HS-27A (cell line): ENCODE measurements at places on chromosomes 12 and 14.
A peak's percentile ranks its signal among the peaks of the same experiment; 100 is the strongest.

- no peak for DNase-seq
Measured at GRCh38 chr14:104137297-104138097, 890 bp upstream of the KIF26A start.

DNA sequence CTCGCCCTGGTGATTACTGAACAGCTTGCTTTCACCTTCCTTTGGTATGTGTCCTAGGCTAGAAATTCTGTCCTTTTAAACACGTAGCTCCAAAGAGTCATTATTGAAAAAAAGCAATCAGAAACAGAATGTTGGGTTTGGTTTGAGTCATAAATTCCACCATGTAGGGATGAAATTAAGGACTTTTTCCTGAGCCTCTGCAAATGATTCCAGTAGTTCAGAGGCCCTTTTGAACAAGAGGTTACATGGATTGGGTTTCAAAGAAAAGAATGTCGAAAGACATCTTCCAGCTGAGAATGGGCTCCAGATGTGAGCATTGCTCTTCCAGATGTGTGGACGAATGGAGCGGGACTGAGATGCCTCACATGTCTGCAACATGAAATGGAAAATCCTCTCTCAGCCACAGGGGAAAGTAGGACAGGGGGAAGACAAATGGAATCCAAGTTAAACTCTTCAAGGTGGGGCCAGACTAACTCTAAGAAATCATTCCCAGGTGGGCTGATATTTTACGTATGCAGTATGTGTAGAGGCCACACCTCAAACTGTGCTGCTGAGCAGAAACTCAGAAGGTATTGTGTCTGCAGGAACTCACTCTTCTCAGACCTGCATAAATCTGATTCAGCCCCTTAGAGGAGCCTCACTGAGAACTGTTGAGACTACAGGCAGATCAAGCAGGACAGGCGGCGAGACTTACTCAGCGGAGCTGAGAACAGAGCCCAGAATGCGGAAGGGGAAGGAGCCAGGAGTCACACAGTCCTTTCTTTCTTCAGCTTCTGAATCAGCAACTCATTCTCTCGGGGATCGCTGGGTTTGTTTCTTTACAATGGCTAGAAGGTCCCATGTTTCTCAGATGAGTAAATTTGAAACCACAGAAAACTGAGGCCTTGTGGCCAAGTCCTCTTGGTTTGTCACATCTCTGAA lies 23.3 kb upstream of the EMP1 start:
- no peak for DNase-seq

DNA sequence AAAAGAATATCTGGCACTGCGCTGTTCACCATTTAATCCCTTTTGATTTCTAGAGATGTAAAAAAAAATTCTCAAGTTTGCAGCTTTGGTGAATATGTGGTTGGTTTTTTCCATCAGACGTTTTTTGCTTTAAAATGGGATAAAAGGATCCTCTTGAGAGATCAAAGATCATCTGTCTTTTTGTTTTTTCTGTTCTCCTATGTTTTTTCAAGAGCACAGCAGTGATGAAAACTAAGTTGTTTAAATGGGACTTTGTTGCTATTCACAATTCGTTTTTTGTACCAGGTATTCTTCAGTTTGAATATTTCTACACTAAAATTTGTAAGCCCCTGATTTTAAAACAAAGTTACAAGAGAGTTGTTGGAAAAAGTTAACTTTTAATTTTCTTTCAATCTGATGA lies 29.7 kb upstream of the REP15 start:
- no peak for DNase-seq

DNA sequence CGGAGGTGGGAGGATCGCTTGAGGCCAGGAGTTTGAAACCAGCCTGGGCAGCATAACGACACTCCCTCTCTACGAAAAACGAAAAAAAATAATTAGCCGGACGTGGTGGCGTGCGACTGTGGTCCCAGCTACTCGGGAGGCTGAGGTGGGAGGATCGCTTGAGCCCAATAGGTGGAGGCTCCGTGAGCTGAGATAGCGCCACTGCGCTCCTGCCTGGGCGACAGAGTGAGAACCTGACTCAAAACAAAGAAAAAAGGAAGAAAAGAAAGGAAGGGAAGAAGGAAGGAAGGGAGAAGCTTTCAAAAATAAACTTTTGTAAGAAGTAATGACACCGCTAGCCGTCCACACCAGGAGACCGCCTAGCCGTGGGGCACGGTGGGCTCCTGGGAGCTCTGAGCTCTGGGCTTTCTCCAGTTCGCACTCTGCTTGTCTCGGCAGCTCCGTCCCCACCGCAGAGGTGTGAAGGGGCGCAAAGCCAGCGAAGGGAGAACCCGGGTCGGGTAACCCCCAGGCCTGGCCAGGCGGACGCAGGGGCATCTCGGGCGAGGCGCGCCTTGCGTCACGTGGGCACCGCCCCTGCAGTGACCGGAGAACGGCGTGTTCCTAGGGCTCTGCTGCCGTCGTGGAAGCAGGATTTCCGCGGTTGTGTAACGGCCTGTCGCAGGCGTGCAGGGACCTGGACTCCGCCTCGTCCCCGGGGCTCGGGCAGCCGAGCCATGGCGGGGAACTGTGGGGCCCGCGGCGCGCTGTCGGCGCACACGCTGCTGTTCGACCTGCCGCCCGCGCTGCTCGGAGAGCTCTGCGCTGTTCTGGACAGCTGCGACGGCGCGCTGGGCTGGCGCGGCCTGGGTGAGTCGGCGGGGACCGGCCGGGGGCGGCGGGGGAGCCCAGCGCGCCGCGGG lies at the start of gene IRAK3:
Gene IRAK3, plus strand, starts transcription at position 631 of the 902 bp plus-strand sequence. Its CDS starts 86 bp downstream, at position 717.
- DNase-seq, result no peak

DNA sequence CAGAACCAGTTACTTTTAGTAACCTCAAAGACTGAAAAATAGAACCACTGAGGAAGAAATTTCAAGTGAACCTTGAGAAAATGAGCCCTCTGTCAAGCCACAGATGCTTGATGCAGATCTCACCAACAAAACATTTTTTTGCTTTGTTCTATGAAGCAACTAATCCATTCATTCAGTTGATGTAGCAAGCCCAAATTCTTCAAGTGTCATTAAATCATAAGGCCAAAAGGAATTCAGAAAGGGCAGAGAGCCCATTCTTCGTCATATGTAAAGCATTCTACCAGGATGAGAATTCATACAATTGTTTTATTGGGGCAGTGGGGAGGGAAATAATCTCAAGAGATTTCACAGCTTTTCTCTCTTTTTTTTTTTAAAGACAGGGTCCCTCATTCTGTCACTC lies 218.0 kb upstream of the RGS6 start:
- DNase-seq, result peak; percentile 69

- no peak for DNase-seq
Measured at GRCh38 chr14:74326369-74327152, 21.7 kb upstream of the VRTN start.

DNA sequence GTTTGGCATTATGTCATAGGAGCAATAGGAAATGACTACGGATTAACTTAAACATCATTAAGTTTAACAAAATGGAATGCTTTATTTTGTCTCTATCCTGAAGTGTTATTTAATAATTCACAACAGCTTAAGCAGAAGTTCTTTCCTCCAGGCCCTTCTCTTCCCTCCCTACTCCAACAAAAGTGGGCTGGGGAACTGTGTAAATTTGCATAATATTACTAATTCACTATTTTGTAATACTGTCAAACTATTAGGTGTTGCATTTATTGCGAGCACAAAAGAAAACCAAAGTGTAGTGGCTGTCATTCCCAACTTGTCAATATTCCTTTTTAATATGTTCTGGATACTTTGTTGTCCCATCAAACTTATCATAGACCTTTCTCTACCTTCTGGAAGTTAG lies 69.8 kb downstream of the ATG14 start:
- DNase-seq, result no peak

DNA sequence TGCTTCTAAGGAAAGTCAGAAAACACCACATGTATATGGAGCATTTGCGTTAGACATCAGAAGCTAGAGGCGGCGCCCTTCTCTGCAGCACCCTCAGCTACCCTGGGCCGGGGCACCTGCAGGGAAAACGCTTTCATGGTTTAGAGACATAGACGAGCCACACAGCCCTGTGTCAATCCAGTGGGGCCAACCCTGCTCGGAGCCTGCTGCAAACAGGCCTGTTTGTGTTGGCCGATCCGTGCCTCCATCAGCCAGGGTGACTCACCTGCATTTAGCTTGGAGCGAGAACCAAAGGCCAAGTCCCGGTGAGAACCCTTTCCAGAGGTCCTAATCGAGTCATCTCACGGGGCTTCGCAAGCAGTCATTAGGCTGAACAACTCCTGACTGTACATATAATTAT lies 19.5 kb upstream of the FZD10 start:
- DNase-seq, result no peak

DNA sequence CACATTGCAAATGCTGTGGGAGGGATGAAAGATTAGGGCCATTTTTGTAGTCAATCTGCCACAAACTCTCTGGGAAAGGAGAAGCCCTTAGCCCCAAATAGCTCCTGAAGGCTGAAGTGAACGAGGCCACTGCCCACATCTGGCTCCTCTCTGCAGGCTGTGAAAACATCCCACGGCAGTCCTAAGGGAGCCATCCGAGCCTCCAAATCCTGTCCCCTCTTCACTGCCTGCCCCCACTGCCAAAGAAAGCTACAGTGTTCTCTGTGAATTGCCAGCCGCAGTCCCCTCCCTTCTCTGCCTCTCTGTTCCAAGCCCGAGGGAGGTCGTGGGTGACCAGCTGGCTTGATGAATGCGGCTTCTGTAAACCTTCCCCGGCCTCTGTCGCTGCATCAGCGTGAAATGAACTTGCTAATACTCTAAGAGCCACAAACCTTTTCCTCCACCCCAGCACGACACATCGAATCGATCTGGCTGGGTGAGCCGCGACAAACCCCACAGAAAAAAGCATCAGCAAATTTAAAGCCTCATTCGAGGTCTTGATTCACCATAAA lies 180.7 kb upstream of the NRXN3 start:
- no peak for DNase-seq

GRCh38 chr12:57983146-57983857 lies 41.9 kb downstream of the ATP23 start:
- DNase-seq, result peak; percentile 34

DNA sequence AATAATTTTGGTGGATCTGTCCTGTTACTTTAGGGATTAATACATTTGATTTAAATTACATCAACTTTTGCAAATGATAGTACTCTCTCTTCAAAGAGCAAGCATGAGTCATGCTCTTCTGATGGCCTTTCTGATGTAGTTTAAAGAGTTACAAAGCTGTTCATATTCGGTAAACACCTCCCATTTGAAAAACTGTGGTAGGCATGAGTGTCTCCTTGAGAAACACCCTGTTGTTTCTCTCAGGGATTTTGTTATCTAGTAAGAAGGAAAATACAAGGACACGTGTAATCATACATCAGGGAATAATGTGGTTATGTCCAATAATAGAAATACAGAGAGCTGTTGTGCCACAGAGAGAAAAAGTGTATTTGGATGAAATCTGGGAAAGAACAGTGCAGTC lies 53.3 kb upstream of the E2F7 start:
- DNase-seq, result no peak

GRCh38 chr12:90298289-90298948 lies 589.8 kb upstream of the ATP2B1 start:
- no peak for DNase-seq

- DNase-seq, result no peak
Measured at GRCh38 chr14:45810152-45810872, 557.3 kb upstream of the MIS18BP1 start.

GRCh38 chr12:67512061-67512460 lies 136.5 kb upstream of the DYRK2 start:
- DNase-seq, result peak; percentile 27

- peak; percentile 68 for DNase-seq
Measured at GRCh38 chr12:75725521-75726111, 214.2 kb upstream of the KRR1 start.

- no peak for DNase-seq
Measured at GRCh38 chr12:27580561-27581330, 56.7 kb downstream of the PPFIBP1 start.

- DNase-seq, result no peak
Measured at GRCh38 chr12:81874586-81874985, 115.4 kb upstream of the PPFIA2 start.

GRCh38 chr12:112125250-112125999 lies at the start of gene TRAFD1:
Gene TRAFD1, plus strand, starts transcription at chr12:112125560. Its CDS starts 4,963 bp downstream, at chr12:112130523.
- DNase-seq, result peak; percentile 88

DNA sequence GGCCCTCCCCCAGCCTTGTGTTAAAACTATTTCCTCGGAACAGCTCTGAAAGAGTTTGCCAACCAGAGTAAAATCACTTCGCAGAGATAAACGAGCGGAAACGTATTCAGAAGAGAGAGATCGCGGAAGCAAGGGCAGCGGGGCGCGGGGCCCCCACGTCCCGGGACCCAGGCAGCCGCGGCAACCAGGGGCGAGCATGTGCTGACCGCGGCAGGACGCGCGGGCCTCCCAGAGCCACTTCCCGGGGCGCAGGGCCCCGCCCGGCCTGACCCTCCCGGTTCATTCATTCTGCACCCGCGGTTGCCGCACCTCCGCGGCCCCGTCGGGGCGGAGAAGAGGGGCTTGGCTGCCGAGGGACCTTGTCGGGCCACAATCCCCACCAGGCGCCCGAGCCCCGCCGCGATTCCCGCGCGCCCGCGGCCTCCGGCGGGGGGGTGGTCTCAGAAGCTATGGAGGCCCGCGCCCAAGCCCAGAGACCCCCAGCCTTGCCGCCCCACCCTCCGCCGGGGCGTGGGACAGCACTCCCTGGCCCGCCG lies 598 bp downstream of the UBE2N start:
- DNase-seq, result no peak
